ENCODE measurements at places on chromosomes 2 and 18.

DNA sequence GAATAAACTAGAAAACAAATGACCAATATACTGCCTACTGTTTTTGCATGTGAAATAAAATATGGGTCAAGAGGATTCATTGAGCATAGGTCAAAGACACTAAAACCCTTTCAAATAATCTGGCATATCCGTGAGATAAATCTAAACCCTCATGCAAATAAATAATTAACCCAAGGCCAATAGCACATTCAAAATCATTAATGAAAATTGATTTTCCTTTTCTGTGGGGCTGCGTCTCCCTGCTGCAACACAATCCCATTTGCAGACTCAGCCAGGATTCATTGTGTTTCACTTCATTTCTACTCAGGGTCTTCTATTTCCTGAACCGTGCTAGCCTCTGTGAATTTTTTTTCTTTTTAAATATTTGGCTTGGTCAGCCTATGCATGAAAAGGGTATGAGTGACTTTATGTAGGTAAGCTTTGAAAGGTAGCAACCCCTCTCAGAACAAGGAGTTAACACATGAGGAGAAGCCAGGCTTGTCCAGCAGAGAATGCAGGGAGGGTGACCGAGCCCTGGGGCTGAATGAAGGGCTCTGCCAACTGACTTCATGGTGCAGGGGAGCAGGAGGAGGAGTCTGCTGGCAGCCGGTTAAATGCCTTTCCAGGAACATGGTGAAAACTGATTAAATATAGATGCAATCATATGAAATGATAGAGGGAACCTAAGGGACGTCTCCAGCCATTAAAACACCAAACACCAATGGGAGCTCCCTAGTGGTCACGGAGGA is 10.3 kb upstream of the CTAGE1 start:
- DNase-seq, result no peak

DNA sequence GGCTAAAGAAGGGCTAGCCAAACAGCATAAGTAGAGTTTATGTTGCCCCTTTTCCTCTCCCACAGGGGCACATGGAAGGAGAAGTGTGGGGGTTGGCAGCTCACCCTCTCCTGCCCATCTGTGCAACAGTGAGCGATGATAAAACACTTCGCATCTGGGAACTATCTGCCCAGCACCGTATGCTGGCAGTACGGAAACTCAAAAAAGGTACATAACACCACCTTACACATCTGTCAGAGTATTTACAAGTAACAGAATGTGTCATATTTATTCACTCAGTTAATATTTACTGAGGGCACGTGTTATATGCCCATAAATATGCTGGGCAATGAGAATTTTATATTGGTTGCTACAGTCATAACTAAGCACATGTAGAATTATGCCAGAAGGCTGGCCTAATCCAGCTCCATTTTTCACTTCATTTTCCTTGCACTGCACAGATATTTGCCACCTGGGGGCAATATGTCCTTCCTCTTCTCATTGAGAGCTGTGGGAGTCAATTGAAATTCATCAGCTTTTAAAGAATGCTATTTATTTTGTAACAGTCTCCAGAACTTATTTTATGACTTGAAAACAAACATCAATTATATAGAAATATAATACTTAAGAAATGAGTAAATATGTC is 150.6 kb downstream of the RTN4 start:
- DNase-seq, result peak; percentile 75

- peak; percentile 42 for DNase-seq
Measured at GRCh38 chr2:61288070-61288841, 126.3 kb downstream of the C2orf74 start.

DNA sequence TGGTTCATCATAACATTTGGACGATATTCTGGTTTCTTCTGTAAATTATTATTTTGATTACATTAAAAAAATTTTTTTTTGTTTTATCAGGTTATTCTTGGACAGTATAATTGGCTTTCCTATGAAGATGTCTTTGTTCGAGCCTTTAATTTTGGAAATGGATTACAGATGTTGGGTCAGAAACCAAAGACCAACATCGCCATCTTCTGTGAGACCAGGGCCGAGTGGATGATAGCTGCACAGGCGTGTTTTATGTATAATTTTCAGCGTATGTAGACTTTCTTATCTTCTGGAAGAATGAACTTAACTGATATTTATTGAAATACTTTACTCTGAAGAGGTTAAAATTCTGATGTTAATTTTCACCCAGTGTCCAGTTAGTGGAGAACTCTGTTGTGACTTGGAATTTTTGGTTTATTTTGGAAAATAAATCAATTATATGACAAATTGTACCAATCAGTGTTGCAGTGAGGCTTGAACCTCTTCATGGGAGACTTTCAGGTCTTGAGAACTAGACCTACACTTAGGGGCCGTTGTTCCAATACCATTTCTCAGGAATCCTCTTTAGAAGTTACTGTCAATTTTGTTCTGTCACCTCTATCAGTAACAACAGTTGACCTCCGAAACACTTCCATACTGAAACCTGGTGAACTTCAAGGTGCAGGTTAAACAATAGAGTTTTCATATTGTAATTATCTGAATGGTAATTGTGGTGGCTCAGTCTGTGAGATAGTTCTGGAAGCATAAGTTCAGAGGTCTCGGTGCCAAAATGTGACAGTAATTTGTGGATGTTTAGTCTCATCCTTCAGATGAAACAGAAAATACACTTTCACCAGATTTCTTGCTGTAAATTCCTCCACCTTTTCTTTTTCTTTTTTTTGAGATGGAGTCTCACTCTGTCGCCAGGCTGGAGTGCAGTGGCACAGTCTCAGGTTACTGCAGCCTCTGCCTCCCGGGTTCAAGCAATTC is 55.7 kb downstream of the ACSL3 start:
- no peak for DNase-seq

DNA sequence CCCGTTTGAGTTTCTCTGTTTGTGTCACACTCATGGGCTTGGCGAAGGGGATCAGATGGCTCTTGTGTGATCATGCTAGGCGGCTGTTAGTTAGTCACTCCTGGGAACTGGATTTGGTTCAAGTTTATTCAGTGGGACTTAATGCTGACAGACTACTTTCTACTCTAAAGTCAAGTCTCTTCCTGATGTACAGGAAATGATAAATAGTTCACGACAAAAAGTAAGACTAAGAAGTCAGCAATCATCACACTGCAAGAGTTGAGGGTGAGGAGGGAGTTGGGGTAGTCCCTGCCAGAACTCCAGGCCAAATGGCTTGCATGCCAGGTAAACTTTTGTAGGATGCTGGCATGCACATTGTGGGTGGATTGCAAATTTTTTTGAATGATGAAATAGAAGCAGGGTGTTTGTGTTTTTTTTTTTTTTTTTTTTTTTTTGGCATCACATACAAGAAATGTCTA is 25.1 kb upstream of the CCL20 start:
- DNase-seq, result no peak

DNA sequence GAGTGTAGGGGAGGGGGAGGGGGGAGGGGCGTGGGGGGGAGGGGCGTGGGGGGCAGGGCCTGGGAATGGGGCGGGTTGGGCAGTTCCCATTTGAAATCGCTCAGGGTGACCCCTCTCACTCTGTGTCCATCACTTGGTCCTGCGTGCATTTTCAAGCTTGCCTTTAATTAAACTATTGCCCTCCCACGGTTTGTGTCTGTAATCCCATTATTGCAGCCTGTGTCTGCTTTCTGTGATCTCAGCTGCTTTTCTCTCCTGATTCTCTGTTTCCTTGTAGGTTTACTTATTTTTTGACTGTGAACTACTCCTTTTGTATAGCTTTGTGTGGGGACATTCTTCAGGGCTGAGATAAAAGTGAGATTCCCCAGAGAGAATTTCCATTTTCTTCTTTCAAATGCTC is 1.3 kb downstream of the DCDC2C start:
- DNase-seq, result peak; percentile 22

GRCh38 chr2:98027538-98027937 is 31.8 kb upstream of the TMEM131 start:
- DNase-seq, result peak; percentile 8

- no peak for DNase-seq
Measured at GRCh38 chr18:54606835-54607212, 15.8 kb downstream of the DYNAP start.

GRCh38 chr2:219671279-219671678 is 43.8 kb downstream of the SLC4A3 start:
- DNase-seq, result no peak

GRCh38 chr2:98924038-98924830 is 11.8 kb downstream of the CRACDL start:
- no peak for DNase-seq

- DNase-seq, result peak; percentile 67
Measured at GRCh38 chr2:152025678-152026287, 73.1 kb downstream of the CACNB4 start.

- DNase-seq, result no peak
Measured at GRCh38 chr18:74499633-74500032, 3.5 kb downstream of the CNDP2 start.

DNA sequence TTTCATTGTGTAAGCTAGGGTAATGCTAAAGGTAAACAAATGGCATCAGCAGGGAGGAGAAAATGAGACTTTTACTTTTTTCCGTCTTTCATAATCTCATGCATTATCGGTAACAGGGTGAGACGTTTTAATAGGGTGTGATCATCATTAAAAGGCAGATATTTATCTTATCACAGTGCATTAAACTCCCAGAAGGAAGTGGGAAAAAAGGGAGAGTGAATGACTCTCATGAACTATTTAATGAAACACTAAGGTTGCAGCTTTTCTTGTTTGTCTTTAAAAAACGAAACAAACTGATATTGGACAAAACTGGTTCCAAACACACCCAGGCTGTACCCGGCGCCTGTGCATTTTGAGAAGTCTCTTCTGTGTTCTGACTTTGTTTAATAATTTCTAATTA is 1936.8 kb upstream of the PIK3C3 start:
- DNase-seq, result no peak

- DNase-seq, result peak; percentile 40
Measured at GRCh38 chr18:44599412-44599811, 81.3 kb upstream of the SETBP1 start.

DNA sequence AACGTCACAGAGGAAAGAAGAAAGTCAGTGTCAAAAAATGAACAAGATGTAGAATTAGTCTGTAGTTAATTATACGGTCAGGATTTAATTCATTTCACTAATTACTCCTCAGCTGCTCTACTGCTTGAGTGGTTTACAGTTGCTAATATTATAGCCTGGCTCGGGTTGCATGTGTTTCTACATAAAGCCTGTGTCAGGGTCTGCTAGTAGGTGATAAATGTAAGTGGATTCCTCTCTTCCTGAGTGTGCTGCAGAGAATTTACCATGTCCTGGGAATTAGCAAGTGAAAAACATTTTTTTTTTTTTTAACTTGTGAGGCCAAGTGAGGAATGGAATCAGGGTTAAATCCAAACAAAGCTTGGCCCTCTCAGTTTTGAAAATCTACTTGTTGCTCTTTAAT is 622.6 kb downstream of the EPHA4 start:
- DNase-seq, result no peak

- DNase-seq, result no peak
Measured at GRCh38 chr2:162795312-162795711, 43.3 kb downstream of the KCNH7 start.

DNA sequence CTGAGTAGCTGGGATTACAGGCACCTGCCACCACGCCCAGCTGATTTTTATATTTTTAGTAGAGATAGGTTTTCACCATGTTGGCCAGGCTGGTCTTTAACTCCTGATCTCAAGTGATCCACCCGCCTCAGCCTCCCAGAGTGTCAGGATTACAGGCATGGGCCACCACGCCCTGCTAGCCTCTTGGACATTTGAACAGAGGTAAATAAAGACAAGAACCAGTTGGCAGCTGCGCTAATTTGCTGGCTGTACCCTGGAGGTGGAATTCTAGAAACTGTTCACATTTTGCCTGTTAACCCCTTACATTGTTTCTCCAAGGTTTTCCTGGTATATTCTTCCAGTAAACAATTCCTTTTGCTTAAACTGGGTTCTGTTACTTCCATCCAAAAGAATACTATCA is 132.9 kb downstream of the CDH2 start:
- DNase-seq, result no peak

DNA sequence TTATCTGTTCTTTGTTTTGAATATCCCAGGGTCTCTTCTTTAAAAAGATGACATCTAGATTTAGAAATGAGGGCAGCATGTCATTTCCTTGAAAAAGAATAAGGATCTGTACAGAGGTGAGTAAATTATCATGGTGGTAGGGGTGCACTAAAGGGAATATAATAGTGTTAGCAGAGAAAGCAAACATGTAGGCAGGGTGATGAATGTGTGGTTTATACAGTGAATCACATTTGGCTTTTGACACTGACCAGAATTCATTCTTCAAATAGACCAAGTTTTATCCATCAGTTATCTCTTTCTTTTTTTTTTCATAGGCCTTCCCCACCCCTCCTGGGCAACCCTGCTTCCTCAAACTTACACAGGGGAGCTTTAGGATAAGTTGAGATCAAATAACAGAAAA is 184.5 kb upstream of the LRP1B start:
- peak; percentile 9 for DNase-seq

- no peak for DNase-seq
Measured at GRCh38 chr2:118843483-118844132, 3.8 kb downstream of the EN1 start.

- DNase-seq, result peak; percentile 37
Measured at GRCh38 chr2:25168256-25169072, at the start of gene POMC. TSS of gene POMC (minus strand) at chr2:25168580. CDS start at chr2:25164772, 3,808 bp downstream.

GRCh38 chr18:46478796-46479195 is 178.2 kb downstream of the LOXHD1 start:
- DNase-seq, result no peak

DNA sequence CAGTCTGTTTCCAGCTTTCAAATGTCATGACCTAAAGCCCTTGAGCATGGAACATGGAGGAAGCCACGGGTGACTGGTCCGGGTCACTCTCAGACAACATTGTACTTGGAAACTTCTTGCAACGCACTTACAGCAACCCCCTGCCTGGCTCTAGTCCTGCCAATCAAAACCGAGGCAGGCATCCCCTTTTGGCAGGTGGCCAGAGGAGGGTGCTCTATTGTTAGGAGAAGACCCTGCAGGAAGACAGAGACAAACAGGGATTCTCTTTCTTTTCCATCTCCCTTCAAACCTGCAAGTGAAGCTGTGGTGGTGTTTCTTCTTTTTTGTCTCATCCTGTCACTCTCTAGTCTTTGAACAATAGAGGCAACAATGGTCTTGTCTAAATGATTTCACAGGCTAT is 667.2 kb downstream of the ZEB2 start:
- DNase-seq, result no peak

DNA sequence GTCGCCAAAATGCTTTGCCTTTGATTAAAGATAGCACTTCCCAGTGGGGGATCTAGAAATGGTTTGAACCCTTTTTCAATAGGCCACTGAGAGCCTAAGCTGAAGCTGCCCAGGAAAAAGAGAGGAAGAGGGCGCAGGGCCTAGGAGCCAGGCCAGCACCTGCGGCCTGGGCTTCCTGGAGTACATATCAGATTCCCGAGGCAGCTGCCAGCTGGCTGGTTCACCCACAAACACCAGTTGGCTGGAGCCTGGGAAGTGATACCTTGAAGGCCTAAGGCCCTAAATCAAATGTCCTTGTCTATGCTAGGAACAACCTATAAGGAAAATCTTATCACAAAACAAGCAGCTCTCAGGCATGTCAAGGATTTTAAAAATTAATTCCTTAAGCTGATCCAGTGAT is 37.1 kb downstream of the ANKRD44 start:
- no peak for DNase-seq

DNA sequence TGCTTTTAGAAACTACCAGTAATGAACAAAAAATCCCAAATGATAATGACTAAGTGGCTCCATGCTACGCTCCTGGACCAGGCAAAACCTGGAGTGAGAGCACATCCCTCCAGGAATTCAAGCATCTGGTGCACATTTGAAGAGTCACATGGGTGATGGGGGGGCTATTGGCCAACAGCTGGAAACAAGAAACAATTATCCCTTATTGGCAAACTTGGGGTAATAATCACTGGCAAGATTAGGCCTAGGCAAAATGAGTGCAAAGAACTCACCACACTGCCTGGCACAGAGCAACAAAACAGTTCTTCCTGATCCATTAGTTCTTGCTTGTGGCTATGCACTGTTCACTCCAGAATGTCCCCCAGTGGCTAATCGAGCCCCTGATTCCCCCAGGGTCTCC is 66.1 kb downstream of the GYPC start:
- DNase-seq, result no peak
